ENCODE measurements at places on chromosomes 2 and 18. TPM values are rescaled to one million over a fixed set of nuclear protein-coding genes. Genes with fewer than 3 reads are reported as not detected.
A peak's percentile ranks its signal among the peaks of the same experiment; 100 is the strongest.

DNA sequence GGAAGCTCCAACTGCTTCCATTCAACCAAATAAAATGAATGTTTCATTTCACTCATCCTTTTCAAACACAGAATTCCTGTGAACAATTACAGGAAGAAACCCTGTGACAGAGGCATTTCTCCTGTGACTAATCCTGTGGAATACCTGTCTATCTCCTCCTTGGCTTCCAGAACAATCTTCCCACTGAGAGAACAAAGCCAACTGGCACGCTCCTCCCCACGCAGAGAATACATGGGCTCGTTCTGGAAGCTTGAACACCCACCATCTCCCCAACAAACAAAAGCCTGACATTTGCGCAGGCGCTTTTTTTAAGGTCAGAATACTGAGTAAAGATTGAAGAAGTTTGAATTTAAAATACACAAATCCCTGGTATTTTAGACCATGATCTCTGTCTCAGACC lies 104.7 kb upstream of the SLC66A3 start:
- no peak for DNase-seq

DNA sequence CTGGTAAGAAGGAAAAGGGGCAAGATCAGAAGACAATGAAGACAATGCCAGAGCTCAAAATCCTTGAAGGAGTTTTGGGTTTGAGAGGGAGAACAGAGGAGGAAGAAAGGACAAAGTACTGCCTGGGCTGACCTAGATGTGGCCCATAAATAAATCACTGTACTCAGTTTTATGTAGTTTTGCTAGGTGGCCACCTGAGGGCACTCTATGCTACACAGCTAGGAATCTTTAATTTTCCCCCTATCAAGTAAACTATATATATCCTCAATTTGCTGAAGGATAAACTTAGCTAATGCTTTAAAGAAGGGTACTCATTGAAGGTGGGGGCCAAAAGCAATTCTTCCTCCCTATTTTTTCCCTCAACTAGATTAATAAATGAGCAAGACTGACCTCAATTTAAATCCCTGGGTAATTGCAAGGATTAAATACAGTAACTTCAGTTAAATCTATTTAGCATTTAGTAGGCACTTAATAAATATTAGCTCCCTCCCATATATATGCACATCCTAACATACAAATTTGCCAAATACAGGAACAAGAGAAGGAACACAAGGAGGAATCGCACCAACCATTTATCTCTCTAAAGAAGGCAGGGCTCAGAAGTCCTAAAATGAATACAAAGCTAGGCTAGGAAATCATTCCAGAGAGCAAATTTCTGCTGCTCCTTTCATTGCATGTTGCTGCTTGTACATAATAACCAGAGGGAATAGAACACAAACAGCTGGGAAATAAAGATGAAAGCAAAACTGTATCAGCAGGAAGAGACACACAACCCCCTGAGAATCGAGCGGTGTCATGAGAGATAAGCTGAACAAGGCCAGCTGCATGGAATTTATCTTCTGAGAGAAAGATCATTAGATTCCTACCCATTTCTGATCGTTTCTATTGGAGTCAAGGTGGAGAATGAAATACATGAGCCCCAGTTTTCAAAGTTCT lies 540.1 kb downstream of the NRXN1 start:
- peak; percentile 15 for DNase-seq

DNA sequence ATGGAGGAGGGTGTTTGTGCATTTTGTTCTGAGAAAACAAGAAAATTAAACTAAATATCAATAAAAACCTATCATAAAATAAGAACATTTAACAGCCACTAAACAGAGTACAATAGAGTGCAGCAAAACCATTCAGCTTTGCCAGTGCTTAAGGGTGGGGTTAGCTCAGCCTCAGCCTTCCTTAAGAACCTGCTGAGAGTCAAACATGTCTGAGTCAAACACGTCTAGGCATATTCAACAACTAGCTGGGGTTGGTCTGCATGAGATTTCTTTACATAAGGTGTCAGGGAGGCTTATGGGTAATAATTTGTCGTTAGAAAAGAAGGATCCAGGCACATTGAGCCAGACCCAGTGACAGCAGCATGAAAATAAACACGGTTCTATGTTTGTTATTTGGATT lies 298.2 kb downstream of the SP3 start:
- DNase-seq = no peak

The ZAP70 gene
- total RNA-seq = 337 TPM

DNA sequence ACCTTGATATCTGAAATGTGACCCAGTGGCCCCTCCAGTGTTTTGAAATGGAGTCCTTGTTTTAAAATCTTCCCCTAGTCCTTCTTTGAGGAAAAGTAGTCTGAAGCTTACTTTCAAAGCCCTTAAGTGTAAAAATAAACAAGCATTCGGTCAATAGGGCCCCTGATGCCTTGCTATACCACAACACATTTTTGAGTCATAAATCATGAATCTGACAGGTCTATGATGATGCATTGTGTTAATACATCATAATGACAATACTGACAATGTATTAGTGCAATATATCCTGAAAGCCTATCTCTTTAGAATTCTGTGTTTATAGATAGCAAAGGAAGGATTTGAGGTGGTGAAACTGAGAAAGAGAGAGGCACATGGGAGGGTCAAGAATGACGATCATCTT lies 464.2 kb downstream of the MEIS1 start:
- DNase-seq = no peak

The SLC9A4 gene
- 0.10 TPM for total RNA-seq

DNA sequence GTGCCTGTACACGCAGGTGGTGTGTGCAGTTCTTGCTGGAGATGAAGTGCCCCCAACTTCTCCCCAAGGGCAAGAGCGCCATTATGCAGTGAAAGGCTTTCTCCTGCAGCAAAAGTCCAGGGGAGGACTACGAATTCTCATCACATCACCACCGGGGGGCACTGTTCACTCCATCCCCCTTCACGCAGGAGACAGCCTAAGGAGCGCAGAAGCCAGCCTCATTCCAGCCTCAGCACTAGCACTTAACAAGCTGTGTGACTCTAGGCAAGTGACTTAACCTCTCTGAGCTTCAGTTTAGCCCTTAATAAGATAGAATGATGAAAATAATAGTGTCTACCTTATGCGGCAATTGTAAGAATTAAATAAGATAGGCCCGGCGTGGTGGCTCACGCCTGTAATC lies 32.3 kb downstream of the DNMT3A start:
- peak; percentile 74 for DNase-seq

Measured in activated CD4-positive, alpha-beta T cell treated with anti-CD3 and anti-CD28 coated beads, Interleukin-2, amount 10 ng/mL, durations not matched to agents 7 days and 5 days (primary cell).